ENCODE measurements at places on chromosomes 11 and 22.

DNA sequence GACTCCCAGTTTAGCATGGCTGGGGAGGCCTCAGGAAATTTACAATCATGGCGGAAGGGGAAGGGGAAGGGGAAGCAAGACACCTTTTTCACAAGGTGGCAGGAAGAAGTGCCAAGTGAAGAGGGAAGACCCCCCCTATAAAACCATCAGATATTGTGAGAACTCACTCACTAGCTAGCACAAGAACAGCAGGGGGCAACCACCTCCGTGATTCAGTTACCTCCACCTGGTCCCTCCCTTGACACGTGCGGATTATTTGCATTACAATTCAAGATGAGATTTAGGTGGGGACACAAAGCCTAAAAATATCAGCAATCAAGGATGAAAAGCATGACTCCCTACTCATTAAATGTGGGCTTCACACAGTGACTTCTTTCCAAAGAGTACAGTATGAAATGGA is 155.0 kb upstream of the CCDC90B start:
- no peak for DNase-seq

GRCh38 chr11:24567380-24567779 is 70.5 kb downstream of the LUZP2 start:
- DNase-seq: no peak

- no peak for DNase-seq
These were observed 42.3 kb downstream of the C11orf96 start for GRCh38 chr11:43984519-43985385.

- no peak for DNase-seq
These were observed 7.2 kb upstream of the ZNF280A start for GRCh38 chr22:22527312-22527711.

- no peak for DNase-seq
These were observed 15.9 kb downstream of the LSP1 start for GRCh38 chr11:1868636-1869291.

DNA sequence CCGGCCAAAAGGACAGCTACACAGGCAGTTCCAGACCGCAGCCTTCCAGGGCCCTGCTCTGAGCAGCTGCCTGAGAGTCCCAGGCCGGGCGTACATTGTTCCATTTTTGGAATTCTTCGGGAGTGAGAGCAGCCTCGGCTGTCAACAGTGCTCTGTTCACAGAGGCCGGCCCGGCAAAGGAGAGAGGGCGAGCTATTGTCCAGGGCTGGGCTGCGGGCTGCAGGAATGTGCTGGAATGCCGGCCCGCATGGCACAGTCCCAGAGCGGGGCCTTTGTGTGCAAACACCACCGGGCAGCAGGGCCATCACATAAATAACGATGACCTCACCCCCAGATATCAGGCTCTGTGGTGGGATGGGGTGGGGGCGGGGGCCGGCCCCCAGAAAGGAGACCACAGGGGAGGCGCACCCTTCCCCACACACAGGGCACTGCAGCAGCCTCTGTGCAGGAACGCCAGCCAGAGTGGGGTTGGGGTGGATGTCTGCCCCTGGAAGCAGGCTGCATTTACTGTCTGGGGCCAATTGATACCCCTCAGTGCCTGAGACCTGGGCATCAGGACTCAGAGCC is 15.8 kb downstream of the LINC01488 start:
- DNase-seq: peak; percentile 91

DNA sequence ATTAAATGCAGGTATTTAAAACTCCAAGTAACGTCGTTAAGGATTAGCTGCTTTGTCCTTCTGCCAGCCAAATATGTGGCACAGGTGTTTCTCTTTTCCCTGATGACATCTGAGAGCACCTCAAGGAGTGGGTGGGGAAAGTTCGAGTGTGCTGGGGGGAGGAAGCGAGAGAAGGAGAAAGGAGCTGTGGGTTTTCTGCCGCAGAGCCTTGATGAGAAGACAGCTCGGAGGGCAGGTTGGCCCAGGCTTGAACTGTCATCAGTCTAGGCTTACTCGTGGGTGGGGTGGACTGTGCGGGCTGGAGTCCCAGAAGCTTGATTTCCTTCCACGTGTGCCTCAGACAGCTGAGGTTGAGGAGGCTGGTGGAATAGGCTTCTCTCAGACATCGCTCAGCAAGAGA is 15.2 kb upstream of the SORL1-AS1 start:
- DNase-seq: no peak

DNA sequence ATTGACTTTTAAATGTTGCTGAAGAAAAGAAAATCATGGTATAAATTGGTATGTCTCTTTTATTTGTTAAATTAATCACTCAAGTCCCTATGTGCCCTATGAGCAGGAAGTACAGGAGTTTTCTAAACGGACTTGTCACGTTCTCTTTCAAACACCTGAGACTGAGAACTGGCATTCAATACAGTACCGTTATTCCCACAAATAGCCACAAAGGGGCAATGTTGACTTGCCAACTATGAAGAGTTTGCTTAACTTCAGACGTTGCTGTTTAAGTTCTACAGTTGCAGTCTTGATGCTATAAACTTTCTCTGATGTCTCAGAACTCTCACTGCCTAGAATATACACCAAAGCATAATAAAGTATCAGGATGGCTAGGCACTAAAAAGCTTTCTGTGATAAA is 7.6 kb downstream of the OR56A1 start:
- DNase-seq: no peak

- no peak for DNase-seq
These were observed 244.1 kb downstream of the KIRREL3 start for GRCh38 chr11:126756421-126756820.

GRCh38 chr22:47783433-47784366 is 1021.2 kb downstream of the TBC1D22A start:
- no peak for DNase-seq

DNA sequence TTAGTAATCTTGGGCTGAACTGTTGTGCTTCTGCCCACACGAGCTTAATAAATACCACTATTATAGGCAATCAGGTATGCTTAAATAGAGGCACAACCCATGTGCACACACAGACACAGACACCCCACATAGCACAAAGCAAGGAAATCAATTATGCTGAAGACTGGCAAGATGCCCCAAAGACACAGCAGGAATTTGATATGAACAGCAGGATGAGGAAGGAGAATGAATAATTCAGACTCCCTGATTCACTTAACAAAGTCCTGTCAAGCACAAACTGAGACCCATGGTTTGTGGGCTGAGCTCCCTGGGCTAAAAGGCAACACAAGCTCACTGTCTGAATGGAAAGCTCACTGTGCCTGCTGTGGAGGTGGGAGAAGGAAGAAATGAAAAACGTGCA is 42.5 kb downstream of the RBFOX2 start:
- no peak for DNase-seq

GRCh38 chr11:37613031-37613430 is 1015.0 kb upstream of the RAG2 start:
- no peak for DNase-seq

DNA sequence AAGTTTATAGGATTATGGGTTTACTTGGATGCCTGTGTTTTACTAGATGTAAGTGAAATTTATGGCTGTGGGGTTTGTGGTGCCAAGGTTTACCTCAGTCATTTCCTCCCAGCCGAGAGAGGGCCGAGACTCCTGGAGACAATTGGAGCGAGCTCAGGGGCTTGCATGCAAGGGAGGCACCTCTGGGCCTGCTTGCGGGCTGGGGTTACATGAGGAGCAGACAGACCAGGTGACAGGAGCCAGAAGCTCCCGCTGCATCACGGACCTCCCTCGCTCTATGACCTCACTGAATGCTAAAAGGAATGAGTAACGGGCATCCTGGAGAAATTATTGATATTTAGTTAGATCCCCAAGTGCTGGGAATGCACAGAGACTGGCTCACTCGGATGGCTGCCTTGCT is 275.2 kb upstream of the KIRREL3 start:
- no peak for DNase-seq

- no peak for DNase-seq
These were observed 99.4 kb downstream of the ETS1 start for GRCh38 chr11:128487978-128488377.

- no peak for DNase-seq
These were observed 1412.2 kb downstream of the BRD1 start for GRCh38 chr22:48415520-48415919.

DNA sequence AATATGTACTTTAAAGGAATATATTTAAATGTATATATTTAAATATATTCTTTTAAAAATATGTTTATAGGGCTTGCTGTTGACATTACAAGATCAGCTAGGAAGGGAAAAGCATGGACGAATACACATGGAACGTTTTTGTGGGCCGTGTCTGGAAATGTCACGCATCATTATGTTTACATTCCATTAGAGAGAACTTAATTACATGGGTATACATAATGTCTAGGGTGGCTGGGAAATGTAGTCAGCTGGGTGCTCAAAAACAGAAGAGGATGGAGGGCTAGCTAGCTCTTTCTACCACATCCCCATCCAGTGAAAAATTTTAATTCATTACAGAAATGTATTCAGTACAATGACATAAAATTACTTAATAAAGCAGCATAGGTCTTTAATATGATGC is 371.2 kb downstream of the DYNC2H1 start:
- DNase-seq: no peak

DNA sequence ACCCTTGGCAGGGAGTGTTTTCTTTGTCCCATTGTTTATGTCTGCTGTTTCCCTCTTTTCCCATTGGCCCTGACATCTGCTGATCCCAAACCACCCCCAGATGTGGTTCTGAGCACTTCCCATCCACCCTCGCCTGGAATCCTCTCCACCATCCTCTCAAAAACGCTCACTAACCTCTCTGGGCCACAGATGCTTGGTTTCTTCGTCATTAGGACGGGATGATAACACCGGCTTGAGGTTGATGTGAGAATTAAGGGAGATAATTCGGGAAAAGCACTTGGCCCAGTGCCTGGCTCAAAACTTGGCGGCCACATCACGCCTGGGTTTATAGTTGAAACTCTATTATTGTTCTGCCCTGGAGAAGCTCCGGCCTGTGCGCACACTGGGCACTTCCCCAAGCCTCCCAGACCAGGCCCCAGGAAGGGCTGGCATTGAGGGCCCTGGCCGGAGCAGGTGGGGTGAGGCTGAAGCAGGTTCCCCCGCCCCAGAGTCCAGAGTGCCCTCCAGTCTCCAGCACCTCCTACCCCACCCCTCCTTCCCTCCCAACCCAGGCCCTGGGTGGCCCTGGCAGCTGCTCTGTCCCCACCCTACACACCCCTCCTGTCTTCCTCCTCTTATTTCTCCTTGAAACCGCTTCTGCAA is 63.7 kb downstream of the CYTH4 start:
- no peak for DNase-seq

DNA sequence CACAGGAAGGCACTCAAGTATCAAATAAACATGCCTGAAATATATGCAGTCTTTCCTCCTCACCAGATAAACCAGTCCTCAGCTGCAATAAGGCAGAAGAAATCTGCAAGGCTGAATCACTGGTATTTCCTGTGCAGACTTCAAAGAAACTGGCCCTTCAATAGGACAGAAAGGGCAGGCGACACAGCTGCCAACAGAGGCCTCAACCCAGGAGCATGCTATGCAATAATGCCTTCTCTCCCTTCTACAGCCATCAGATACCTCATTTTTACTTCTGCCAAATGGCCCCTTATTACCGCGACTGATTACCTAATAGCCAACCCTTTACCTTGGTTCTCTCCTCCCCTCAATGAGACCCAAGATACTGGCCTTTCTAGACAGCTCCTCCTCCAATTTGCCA is 8.0 kb downstream of the NUMA1 start:
- no peak for DNase-seq

- DNase-seq: peak; percentile 90
These were observed at the start of gene MYO18B for GRCh38 chr22:25741692-25742626. Gene MYO18B, plus strand, starts transcription at chr22:25742188. Its CDS starts 18,905 bp downstream, at chr22:25761093.

DNA sequence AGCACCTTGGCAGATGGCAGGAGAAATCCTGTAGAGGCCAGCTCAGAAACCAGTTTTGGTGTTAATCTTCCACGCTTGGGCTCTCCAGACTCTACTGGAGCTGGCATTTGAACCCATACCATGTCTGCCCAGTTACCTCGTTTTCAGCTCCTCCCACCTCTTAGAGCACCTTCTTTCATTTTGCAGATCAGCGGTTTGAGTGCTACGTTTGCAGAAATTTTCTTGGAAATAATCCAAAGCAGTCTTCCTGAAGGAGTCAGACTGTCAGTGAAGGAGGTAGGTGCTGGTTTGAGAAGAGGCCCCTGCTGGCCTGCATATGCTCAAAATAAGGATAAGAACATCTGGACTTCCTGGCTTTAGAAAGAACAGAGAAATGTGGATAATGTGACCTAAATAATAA is 13.7 kb downstream of the COA4 start:
- DNase-seq: no peak

DNA sequence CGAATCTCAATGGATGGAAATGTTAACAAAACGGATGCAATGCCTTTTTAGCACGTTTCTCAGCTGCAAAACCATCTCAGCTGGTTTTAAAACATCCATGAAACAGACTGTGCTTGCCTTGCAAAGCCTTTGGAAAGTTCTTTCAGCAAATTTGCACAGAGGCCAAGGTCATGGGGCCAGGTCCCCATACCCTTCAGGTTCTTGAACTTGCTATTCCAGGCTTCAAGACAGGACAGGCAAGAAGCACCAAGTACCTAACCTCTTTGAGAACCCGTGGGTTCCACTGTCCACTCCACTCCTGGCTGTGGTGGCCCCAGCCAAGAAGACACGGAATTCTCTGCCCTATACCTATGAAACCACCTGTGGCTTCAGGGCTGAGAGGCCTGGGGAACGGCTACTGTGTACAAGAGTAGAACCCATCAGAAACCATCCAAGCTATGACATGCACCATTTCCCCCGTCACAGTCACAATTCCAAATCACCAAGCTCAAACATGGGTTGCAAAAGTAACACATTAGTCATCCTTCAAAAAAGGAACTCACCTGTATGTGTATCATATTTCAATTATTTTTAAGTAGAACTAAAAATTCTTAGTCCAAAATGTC is 17.0 kb downstream of the TNKS1BP1 start:
- no peak for DNase-seq

DNA sequence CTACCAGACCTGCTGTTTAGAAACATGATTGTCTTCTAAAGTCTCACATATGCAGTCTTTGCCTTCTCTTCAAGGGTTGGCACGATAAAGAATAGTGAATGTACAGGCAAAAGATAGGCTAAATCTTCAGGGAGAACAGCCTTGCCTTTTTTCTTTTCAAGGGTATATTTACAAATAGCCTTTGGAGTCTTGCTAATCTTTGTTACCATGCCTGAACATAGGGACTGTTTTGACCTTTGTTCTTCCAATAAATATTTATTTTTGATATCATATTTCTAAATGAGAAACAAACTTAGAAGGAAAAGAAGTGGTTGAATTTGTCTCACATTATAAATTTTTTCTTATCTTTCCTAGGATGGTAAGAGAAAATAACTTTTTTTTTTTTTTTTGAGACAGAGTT is 12.7 kb downstream of the CSTPP1 start:
- no peak for DNase-seq

DNA sequence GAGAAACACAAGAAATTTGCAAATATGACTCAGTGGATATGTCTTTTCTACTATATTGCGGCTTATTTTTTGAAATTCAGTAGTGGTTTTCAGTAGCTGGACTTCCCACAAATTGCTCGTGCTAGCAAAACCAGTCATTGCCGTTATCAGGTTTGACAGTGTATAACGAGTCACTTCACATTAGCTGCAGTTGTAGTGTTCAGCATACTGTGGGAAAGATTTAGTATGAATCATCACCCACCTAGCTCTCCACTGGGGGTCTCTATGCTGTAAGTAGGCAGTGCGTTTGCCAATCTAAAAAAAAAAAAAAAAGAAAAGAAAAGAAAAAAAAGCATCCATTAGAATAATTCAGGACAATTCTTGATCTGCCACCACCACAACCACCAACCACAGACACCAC is 1318.9 kb downstream of the LRRC4C start:
- DNase-seq: no peak

- no peak for DNase-seq
These were observed 47.0 kb downstream of the LDLRAD3 start for GRCh38 chr11:35990816-35991215.

GRCh38 chr11:118003456-118003855 is 17.3 kb downstream of the IL10RA start:
- DNase-seq: no peak

Data from ascending aorta (tissue), 2 donors.